Fibroblast of skin of left quadriceps (primary cell): ENCODE measurements at places on chromosomes 13 and 19.

GRCh38 chr13:36405151-36405550 is 27.1 kb upstream of the CCNA1 start:
- DNase-seq = no peak

DNA sequence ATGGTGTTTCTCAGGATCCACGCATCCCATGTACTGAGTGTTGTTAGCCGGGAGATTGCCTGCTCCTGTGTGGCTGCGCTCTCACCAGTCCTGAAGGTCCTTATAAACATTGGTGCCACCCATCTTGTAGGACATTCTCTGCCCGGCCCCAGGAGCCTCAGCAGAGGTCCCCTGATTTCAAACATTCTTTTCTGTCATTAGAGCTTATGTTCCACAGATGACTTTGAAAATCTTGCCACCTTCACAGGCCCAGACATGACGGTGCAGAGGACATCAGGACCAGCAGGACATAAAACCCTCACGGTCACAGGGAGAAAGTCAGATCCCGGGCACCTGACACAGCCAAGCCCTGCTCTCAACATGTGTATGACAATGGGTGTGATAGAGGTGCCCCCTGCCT is 33.2 kb upstream of the PEPD start:
- no peak for DNase-seq

DNA sequence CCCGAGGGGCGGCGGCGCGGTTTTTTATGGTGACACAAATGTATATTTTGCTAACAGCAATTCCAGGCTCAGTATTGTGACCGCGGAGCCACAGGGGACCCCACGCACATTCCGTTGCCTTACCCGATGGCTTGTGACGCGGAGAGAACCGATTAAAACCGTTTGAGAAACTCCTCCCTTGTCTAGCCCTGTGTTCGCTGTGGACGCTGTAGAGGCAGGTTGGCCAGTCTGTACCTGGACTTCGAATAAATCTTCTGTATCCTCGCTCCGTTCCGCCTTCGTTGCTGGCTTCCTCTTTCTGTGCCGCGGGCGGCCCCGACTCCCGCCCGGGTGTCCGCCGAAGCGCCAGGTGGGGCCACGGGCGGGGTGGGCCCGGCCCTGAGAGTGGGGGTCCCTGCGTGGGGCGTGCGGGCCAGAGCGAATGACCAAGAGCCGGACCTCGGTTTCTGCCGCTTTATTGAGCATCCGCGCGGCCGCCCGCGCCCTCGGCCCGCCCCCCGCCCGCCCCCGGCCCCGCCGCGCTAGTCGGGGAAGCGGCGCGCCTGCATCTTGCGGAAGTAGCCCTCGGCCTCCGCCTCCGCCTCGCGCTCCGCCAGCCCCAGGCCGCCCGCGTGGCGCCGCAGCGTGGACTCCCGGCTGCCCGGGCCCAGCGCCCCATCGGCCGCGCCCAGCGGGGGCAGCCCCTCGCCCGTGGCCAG is 9.6 kb downstream of the PLPPR3 start:
- no peak for DNase-seq

GRCh38 chr13:66314911-66315310 is 915.2 kb downstream of the PCDH9 start:
- DNase-seq = no peak

GRCh38 chr19:15074371-15074770 is 7.6 kb upstream of the OR1I1 start:
- DNase-seq = no peak

GRCh38 chr13:49436890-49437289 is 7.0 kb downstream of the CAB39L start:
- peak; percentile 15 for DNase-seq
